ENCODE measurements at places on chromosomes 13 and 19.

- peak; percentile 85 for DNase-seq
Observed at GRCh38 chr13:98972627-98973026, 5.2 kb downstream of the DOCK9 start.

DNA sequence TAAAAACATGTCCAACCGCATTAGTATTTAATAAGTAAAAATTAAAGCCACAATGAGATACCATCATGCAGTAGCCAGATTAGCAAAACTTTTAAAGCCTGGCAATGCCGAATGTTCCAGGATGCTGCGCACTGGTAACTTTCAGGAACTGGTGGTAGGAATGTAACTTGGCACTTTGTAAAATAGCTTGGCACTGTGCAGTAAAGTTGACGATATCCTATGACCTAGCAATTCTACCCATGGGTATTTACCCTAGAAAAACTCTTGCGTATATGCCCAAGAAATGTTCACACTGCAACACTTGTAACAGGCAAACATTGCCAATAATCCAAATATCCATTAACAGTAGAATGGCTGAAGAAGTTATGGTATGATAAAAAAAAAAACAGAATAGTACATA lies 97.7 kb downstream of the SPACA7 start:
- DNase-seq = no peak

- DNase-seq = peak; percentile 93
Observed at GRCh38 chr19:13093407-13094105, 9.1 kb downstream of the LYL1 start.

DNA sequence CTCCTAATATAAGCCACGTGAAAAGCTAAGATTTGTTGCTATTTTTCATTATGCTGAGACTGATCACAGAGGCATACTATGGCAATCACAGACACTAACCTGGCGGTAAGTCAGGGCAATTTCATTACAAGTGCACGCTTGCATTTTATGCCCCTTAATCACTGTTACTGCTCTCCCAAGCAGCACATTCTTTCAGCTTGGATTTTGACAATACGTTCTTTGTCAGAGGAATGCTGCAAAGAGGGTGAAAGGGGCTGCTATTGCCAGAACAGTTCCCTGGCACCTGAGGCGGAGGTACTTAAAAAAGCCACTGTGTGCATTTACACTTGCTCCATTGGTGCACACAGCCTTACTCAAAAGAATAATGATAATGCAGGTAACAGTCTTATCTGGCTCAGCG lies 346.6 kb downstream of the RFC3 start:
- no peak for DNase-seq

GRCh38 chr19:8259142-8259921 lies 48.8 kb downstream of the CD320 start:
- DNase-seq = no peak

DNA sequence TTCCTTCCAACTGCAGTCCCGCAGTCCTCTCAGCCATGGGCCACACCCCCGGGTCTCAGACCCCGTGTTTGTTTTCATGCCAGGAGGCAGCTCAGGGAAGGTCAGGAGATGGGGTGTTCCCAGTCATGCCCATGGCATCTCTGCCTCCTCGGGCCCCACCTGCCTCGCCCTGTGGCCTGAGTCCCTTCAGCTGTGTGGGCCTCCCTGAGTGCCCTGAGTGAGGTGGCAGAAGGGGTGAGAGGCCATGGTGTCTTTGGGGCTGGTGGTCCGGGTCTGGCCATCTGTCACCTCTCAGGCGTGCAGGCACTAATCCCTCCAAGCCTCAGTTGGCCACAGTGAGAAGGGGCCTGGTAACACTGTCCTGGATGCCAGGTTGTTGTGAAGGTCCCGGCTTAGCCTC lies 10.9 kb upstream of the KDM4B start:
- DNase-seq = no peak

DNA sequence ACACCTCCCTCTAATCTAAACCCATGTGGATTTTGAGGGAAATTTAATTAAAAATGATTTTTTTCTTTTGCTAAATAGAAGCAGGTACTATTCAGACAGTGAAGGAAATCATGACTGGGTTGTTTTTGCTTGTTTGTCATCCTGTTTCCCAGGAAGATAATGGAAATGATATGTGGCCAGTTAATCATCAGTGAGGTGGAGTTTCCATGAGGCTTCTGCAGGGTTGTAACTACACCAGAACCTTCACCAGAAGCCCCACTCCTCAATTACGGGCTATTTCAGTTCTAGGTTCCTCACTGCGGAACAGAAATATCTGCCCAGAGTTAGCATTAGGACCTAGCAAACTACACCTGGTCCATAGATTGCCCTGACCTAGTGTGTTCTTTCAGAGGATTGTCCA lies 394.0 kb downstream of the DLEU7 start:
- no peak for DNase-seq

DNA sequence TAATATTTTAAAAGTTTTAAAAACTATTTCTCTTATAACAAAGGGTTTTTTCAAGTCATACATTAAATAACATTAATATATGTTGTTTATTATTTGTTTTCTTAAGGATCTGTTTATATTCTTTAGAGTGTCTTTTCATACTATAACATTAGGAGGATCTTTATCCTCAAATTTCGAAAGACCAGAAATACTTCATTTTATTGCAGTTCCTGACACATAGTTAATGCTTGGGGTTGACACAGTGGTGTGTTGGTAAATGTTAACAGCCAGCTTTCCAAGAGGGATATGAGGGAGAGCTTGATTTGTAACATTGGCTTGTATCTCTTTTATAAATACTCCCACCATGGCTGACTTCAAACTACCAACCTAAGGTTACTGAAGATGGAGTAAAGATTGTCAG lies 126.6 kb upstream of the KLF5 start:
- no peak for DNase-seq

DNA sequence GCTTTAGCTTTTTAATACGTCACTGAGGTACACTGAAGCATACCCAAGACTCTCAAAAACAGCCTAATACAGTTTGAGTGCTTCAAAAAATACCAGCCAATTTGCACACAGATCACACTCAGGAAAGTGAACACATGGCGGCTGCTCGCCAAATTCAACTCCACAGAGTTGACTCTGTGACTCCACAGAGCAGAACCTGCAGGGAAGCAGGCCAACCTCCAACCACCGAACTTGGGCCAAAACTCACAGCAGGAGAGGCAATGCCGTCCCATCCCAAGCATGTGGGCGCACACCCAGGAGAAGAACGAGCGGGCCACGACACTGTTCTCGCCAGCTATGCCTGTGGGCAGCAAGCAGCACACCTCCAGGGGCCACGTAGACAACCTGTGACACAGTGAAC lies 21.1 kb downstream of the ELL start:
- DNase-seq = no peak

Measured in pons (tissue), 1 donor.